ENCODE measurements at places on chromosomes 12 and 14. TPM values are rescaled to one million over a fixed set of nuclear protein-coding genes. Genes with fewer than 3 reads are reported as not detected.

Gene TROAP
- total RNA-seq, result 0.67 TPM

Gene PHETA1
- total RNA-seq, result 35.1 TPM

Gene MANSC4
- total RNA-seq, result not detected

Gene SLC17A8
- not detected for total RNA-seq

Gene NFE2
- 0.40 TPM for total RNA-seq

Gene PLEKHG7
- not detected for total RNA-seq

Gene TAS2R31
- 0.38 TPM for total RNA-seq
